Stimulated activated CD8-positive, alpha-beta memory T cell treated with anti-CD3 and anti-CD28 coated beads, Interleukin-15, amount 100 ng/mL, for 48 hours (primary cell): ENCODE measurements at places on chromosomes 7 and 10.

- no peak for DNase-seq
Observed at GRCh38 chr10:28788252-28788651, 110.9 kb downstream of the BAMBI start.

GRCh38 chr10:114743521-114744231 is 77.9 kb upstream of the FHIP2A start:
- no peak for DNase-seq

DNA sequence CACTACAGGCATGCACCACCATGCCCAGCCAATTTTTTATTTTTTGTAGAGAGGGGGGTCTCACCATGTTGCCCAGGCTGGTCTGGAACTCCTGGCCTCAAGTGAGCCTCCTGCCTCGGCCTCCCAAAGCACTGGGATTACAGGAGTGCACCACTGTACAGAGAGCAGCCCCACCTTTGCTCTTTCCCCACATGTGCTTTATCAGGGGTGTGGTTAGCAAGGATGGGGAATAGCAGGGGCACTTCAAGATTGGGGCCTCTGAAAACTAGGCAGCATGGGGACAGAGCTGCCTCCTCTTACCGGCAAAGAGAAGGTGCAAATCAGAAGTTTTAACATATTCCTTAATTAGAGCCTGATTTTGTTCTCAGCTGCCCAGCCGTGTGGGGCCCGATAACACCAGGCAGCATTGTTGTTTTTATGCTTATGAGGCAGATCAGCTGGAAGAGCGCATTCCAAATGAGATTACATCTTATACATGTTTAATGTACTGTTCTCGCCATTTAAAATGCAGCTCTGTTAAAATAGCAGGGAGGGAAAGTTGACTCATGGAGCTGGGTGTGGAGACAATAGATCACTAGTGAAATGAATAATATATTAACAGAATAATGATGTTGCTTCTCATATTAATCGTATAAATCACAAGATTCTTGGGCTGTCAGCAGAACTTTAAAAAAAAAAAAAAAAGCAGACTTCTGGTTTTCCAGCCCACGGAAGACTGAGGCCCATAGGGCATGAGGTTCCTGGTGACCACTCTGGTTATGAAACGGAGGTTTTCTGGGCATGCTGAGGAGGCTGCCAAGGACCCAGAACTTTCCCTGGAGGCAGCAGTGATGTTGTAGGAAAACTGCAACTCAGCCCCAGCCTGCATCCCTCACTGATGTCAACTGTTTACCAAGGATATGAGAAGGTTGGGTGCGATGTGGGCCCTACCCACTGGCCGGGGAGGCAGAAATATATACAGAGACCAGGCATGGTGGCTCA is 62.5 kb downstream of the TMEM130 start:
- DNase-seq, result no peak

GRCh38 chr10:78634835-78635234 is 433.9 kb upstream of the ZMIZ1 start:
- no peak for DNase-seq
